ENCODE measurements at places on chromosomes 4 and X.

DNA sequence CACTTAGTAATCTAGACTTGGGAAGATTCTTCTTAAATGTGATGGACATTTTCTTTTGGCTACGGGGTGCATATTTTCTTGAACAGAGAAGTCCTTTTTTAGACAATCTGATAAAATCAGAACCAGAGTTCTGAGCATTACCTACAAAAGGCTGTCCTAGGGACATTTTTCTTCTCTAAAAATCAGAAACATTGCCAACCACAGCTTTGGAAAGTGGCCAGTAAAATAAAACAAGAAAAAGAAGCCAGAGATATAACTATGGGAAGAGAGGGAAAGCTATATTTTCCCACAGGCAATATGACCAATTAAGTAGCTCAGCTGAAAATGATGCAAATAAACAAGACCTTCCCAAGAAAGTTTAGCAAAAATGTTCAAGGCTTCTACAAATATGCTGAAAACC lies 55.9 kb downstream of the MXRA5 start:
- DNase-seq = no peak

DNA sequence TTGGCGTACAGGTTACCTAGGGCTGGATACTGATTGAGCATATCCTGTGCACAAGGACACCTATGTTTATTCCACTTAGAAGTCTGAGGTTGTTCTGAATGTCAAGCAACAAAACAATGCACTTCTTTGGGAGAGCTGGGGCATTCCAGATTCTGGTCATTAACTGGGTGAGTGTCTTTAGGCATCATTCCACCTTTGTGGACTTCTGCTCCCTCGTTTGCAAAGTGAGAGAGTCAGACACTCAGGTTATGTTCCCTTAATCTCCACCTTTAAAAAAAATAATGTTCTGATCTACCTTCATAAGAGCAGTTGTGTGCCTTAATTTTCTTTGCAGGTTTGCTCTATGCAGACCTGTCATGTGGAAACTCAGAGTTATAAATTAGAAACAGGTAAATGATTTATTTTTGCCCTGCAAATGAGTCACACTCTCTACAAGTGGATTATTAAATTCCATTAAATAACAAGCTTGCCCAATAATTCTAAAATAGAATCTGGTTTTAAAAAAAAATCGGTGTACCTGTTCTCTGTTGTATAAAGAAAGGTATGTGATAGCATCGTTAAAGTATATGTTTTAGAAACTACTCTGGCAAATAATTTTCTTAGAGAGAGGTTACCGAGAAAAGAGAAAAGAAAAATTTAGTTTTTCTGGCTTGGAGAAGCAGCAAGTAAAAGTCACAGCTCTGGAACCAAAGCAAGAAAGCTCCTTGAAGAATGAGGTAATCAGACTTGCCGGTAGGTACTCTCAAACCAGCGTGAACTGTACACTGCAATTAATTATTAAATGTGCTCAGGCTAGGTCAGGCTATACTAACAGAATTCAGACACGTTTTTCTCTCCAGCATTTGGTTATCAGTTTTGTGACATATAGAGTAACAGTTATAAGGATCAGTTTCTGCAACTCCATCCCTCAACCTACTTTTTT lies 93.2 kb downstream of the SORBS2 start:
- DNase-seq = no peak

DNA sequence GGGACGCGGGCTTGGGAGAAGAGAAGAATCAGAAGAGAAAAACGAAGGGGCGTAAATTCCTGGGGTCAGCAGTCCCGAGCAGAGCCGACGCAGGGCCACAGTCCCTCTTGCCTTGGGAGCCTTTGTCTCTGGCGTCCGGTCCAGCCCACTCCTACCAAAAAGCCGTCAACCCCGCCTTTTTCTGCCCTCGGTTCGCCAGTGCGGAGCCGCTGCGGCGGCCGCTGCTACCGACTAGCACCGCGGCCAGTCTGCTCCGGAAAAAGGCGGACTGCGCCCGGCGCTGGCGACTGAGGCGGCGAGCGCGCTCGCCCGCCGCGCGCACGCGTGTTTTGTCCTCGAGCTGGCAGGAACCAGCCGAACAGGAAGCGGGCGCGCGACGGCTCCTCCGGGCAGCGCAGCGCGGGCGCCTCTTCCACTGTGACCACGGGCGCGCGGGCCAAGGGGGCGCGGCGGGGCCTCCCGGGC lies 502 bp downstream of the HNRNPDL start:
- DNase-seq = no peak

GRCh38 chrX:132738951-132739350 lies 219.5 kb downstream of the HS6ST2 start:
- no peak for DNase-seq
